NT2/D1 (cell line): ENCODE measurements at places on chromosomes 6 and 20.
A peak's percentile ranks its signal among the peaks of the same experiment; 100 is the strongest.

GRCh38 chr6:41470331-41471063 is 75.7 kb upstream of the FOXP4 start:
- DNase-seq = no peak

DNA sequence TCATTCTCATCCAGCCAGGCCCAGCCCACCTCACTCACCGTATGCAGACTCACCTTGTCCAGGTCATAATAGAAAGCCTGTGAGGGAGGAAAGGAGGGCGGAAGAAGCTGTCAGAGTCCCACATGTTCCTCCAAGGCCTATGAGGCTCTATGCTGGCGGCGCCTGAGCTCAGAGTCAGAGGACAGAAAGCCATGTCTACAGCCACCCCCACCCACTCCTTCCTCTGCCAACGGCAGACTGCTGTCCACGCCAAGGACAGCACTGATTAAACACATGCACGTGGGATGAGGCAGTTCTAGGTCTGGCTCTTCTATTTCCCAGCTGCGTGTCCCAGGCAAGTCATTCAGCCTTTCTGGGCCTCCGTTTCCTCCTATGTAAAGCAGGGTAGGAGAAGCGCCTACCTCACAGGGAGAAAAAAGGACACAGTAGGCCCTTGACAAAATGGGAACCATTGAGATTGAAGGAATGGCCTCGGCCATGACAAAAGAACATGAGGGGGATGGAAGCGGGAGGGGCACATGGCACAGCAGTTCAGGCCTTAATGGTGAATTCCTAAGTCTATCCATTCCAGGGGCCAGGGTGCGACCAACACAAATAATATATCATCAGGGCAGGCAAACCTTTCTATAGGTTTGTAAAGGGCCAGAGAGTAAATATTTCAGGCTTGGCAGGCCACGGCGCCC is 80.1 kb downstream of the RIPOR3 start:
- DNase-seq = peak; percentile 33

DNA sequence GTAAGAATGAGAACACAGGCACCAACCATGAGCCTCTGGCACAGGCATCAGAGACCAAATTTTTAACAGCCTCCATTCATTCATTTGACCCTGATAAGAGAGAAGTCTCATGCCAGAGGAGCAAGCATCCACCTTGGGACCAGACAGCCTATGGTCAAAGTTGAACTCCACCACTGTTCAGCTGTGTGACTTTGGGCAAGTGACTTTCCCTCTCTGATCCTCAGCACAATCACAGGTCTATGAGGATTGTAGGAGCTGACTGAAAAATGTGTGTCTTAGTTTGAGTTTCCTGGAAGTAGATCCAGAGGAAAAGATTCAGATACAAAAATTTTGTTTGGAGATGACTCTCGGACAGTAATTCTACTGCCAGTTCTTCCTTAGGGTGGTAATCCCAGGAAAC is 645.1 kb upstream of the DEFB115 start:
- no peak for DNase-seq

DNA sequence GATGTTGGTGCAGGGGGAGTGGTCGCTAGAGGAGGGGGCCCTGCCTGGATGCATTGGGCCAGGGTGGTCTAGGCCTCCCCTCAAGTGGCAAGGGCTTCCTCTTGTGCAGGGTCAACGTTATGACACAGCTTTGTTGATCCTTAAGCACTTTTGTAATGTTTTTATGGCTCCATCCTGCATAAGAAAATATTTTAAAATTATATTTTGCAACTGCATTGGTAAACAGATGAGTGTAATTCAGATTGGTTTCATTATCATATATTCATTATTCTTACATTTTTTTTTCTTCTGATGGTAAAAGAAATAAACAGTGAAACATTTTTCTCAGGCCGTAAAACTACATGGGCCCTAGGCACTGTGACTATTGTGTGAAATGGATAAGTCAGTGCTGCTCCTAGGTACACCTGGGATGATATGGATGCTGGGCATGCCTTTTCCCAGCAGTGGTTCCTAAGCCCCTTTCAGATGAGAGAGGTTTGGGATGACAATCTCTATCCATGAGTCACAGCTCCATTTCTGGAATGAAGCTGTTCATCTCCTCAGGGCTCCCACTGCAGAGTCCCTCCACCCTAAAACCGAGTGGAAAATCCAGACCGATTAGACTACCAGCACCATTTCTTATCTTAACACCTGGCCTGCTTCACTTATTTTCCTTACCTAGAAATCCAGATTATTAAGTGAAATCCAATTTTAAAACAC is 5.8 kb upstream of the SIM1 start:
- DNase-seq = no peak

DNA sequence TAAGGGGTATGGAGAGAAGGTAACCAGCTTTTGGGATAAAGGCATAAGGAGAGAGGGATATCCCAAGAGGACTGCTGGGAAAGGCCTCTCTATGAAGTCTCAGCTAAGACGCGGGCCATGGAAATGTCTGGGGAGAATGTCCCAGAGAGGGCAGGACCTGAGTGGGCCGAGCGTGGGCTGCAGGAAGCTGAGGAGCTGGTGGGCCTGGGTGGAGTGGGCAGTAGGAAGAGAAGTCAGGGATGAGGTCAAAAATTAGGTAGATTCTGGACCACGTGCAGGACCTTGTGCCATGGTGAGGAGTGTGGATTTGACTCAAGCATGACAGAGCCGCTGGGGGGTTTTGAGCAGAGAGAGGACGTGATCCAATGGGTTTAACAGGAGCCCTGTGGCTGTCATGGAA is 66.5 kb upstream of the SULF2 start:
- no peak for DNase-seq

GRCh38 chr6:160959726-160960435 is 31.7 kb upstream of the MAP3K4 start:
- DNase-seq = no peak

DNA sequence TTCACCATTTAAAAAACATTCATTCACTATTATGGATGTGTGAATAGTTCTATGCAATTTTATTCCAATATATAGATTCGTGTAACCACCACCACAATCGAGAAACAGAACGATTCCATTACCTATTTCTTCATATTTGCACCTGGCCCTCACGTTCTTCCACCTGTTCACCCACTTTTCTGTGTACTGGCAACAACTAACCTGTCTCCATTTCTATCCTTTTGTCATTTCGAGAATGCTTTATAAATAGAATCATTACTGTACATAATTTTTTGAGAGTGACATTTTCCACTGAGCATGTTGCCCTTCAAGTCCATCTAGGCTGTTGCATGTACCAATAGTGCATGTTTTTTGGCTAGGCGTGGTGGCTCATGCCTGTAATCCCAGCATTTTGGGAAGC is 23.2 kb upstream of the STX11 start:
- no peak for DNase-seq

- no peak for DNase-seq
These were observed 53.4 kb downstream of the MRPL14 start for GRCh38 chr6:44073612-44074438.

GRCh38 chr6:150194195-150194594 is 51.4 kb downstream of the PPP1R14C start:
- DNase-seq = no peak

DNA sequence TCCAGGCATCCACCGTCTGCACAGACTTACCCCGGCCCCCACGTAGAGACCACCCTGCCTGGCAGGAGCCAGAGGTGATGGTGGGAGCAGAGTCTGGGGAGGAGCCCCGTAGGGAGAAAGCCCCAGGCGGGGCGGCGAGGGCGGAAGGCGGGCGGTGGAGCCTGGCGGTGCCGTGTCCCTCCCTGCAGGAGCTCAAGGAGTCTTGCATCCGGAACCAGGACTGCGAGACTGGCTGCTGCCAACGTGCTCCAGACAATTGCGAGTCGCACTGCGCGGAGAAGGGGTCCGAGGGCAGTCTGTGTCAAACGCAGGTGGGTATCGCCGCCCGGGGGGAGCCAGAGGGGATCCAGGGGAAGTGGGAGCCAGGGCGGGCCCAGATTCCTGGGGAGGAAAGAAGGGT is 6.0 kb downstream of the CLPSL1 start:
- DNase-seq = no peak

GRCh38 chr6:102520966-102521365 is 1127.5 kb downstream of the GRIK2 start:
- no peak for DNase-seq
